ENCODE measurements at places on chromosomes 11 and 22.

DNA sequence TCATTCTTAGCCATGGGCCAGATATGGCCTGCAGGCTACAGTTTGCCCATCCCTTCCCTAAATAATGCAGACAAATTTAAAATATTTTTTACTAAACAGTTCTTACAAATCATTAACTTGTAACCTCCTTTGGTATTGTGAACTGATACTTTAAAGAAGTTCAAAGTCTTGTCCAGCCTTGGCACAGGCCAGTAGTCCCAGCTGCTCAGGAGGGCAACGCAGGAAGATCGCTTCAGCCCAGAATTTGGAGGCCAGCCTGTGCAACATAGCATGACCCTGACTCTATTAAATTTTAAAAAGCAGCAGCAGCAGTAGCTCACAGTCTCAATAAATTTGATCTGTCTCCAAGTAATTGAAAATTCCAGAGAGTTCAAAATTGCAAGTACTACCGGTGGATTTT, 83.7 kb upstream of the ARHGAP32 start:
- DNase-seq, result no peak

DNA sequence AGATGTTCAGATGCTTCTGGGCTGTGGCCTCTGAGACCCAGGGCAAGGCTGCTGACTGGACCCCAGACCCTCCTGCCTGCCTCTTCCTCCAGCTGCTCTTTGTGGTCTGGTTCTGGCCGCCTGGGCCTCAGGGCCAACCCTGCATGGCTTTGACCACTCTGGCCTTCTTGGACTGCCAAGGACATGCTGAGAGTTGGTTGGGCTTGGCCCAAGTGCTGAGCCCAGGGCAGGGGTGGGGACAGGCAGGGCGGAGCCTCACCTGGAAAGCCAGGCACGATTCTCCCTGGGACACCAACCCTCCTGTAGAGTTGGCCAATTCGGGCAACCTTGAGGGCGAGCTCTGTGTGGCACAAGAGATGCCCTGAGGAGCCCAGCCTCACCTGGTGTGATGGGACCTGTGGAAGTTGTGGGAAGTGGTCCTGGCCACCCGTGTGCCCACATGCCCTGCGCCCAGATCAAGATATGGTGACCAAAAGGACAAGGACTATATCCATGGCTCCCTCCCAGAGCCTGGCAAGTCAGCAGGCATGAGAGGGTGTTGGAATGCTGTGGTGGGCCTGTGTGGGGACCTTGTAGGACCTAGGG, 11.6 kb downstream of the TANGO2 start:
- no peak for DNase-seq

DNA sequence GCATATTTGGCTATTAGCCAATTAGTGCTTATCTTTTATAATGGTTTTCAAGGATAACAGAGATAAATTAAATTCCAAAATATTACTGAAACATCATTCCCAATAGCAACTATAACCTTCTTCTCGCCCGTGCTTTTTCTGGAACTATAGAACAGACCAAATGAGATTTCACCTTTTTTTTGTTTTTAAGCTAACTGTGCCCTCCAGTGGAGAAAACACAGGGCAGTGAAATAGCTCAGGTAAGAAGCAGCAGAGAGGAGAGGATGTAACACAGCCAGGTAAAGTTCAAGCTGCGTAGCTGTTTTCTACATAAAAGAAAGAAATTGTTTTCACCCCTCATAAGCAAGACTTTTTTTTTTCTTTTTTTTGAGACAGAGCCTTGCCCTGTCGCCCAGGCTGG, 28.2 kb downstream of the HSD17B12 start:
- peak; percentile 48 for DNase-seq

DNA sequence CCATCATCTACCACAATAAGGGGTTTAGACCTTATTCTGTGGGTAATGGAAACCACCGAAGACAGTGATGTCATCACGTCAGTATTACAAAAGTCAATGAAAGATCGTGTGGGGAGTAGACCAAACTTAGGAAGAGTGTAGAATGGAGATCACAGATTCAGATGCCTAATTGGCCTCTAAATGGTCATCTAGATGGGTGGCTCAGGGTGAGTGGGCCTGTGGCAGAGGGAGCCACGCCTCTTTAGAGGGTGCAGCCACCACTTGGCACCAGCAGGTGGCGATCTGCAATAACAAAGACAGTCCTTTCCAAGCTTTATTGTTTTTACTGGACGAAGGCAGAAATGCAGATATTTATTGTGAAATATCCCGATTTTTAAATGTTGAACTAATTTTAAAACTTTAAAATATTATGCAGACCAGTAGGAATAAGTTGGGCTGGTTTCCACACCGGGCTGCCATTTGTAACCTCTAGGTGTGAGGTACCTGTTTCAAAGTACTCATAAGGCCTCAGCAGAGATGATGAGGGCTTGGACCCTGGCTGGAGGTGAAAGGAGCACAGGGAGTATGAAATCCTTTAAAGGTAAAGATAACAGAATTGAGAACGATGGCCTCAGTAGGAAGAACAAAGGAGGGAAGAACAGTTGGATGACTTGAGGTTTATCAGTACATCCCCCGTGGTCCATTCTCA, 222.0 kb downstream of the DBX1 start:
- peak; percentile 68 for DNase-seq

DNA sequence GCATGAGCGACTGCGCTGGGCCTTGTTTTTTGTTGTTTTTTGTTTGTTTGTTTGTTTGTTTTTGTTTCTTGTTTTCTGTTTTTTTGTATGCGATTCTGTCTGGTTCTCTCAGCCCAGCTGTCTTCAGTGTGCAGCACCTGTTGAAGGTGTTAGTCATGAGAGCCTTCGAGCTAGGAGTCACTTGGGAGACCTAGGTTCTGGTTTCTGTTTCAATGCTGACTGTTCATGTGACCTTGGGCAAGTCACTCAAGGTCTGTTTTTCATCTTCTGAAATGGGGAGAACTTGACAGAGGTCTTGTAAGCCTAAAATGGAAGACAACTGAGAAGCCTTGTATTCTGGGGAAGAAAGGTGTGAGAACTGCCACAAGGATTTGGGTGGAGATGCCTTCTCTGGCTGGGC, 1.8 kb downstream of the DCPS start:
- DNase-seq, result no peak

GRCh38 chr11:74992852-74993251, 4.1 kb downstream of the NEU3 start:
- DNase-seq, result no peak

- DNase-seq, result no peak
These were observed 312.7 kb downstream of the NTM start for GRCh38 chr11:131683131-131683530.

DNA sequence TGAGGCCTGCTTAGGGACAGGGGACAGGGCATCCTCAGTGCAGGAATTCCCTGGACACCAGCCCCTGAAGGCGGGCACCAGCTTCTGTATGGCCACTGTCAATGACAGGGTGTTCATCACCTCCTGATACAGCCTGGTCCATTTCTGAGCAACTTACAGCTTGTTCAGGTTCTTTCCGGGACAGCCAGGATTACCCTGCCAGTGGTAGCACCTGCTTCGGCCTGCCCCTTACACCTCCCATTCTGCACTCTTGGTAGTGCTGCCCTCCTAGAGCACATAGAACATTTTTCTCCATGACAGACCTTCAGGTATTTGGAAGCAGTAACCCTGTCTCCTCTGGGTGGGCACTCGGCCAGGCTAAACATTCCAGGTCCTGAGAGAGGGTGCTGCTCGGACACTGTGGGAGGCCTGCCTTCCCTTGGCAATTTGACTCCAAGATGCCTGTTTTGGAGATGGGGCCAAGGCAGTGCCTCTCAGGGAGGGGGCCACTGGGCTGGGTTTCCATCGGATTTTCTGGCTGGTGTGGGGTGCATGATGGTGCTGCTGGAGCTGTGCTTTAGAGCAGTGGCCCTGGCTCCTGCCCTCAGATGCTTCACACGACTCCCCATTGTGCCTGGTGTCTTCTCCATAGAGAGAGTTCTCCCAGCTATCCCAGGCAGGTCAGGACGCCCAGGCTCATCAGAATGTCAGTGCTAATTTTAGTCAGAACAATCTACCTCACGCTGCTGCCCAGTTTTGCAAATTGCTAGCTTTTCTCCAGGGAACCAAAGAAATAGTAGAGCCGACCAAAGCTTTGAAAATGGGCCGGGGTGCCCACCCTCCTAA, 1.2 kb downstream of the GAL3ST3 start:
- DNase-seq, result no peak

DNA sequence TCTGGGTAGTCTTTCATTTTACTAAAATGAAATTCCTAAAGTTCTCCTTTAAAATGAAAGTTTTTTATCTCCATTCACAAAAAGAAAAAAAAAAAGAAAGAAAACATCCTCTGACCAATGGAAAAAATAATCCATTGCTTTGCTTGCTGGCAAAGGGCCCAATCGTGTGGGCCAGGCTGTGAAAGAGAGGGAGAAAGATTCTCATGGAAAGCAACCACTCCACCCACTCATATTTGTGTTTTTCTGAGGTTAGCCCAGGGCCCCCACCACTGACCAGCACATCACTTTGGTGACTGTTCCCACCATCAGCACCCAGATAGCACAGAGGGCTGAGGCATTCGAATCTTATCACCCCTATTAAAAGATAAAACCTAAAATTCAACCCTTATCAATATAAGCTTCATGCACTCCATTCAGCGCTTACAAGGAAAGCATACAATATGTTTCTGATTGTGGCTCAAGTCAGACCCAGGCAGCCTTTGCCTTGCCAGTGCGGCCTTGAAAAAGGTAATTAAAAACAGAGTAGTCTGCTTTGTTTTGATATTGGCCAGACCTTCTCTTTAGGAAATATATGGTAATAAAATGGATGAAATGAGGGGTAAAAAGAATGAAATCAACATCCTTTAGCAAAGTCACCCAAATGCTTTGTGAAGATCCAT, 192.8 kb downstream of the ETS1 start:
- DNase-seq, result no peak

DNA sequence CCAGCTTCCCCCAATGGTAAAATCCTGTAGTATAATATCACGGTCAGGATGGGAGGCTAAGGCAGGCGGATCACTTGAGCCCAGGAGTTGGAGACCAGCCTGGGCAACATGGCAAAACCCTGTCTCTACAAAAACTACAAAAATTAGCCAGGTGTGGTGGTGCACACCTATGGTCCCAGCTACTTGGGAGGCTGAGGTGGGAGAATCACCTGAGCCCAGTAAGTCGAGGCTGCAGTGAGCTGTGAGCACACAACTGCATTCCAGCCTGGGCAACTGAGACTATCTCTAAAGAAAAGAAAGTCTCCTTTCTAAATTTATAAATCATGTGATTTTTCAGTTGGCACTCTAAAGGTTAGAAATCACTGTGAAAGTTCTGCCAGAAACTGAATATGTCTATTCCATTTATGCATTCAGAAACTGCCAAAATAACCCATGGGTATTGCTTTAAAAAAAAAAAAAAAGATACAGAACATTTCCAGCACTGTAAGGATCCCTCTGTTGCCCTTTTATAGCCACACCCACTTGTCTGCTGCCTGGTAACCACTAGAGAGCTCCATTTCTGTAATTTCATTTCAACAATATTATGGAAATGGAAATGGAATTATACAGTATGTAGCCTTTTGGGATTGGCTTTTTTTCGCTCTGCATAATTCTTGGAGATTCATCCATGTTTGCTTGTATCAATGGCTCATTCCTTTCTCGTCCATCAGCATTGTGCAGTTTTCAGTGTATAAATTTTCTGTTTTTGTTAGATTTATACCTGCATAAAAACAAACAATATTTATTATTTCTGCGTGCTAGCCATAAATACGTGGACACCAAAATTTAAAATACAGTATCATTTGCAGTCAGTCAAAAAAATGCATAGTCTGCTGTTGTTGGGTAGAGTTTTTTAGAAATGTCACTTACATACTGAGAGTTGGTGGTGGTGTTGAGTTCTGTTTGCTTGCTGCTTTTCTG, 9.4 kb downstream of the CDC45 start:
- no peak for DNase-seq

DNA sequence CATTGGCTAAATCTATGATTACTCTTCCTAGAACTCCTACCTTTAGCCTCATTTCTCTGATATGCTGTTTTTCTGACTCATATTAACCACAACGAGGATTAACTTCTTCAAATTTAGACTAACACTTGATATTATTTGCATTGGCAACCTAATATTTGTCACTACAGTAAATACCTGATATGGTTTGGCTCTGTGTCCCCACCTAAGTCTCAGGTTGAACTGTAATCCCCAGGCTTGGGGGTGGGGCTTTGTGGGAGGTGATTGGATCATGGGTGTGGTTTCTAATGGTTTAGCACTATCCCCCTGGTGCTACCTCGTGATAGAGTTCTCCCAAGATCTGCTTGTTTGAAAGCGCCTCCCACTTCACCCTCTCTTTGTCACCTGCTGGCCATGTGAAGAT, 17.1 kb upstream of the MED17 start:
- no peak for DNase-seq

DNA sequence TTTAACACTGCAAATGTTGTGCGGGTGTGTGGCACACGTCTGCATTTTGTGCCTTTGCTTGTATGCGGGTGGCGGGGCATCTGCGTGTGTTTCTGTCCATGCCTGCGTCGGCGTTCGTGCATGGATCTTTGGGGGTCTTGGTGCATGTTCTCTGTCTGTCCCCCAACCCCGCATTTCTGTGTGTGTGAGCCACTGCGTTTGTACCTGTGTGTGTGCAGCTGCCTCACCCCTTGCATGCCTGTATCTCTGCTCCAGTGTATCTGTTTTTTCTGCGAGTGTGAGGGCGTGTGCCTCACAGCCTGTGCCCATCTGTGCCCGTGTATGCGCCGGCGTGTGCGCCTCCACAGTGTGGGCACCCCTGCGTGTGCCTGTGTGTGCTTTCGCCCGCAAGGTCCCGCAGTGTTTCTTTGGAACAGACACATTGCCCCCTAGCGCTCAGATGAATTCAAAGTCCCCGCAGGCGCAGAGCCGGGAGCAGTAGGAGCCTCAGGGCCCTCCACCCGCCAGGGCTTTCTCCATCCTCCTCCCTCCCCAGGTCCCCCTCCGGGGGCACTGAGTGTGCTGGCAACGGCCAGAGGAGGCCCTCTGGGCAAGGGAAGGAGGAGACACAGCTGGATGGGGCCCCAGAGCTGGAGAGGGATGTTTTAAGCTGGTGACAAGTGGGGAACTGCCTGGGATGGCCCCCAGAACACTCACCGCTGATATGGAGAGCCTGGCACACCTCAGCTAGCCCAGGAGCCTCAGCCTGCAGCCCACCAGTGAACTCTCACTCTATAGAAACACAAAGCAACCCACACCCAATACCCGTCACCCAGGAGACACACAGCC, 3.1 kb upstream of the MN1 start:
- no peak for DNase-seq

GRCh38 chr11:17066691-17067090, 10.8 kb downstream of the RPS13 start:
- DNase-seq, result no peak

DNA sequence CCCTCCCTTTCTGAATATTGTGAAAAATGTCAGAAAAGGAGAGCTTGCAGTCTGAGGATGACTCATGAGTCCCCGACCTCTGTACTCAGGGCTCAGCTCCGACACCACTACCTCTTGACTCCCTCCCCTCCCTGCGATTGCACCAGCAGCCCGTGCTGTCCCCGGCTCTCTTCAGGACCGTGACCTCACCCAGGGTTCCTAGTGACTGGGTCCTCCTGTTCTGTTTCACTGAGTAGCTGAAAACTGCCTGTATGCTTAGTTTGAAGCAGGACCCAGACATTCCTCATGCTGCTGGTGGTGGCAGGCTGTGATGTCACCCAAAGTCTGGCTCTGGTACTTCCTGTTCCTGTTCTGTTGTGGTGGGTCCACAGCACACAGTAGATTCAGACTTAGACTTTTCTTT, 11.7 kb downstream of the PHRF1 start:
- peak; percentile 29 for DNase-seq

GRCh38 chr11:126232683-126233082, 21.1 kb downstream of the FAM118B start:
- no peak for DNase-seq

- DNase-seq, result no peak
These were observed 128.7 kb downstream of the DSCAML1 start for GRCh38 chr11:117668321-117668751.
